Ovary (tissue), 10 donors: ENCODE measurements at places on chromosomes 7 and 10.
A peak's percentile ranks its signal among the peaks of the same experiment; 100 is the strongest.

DNA sequence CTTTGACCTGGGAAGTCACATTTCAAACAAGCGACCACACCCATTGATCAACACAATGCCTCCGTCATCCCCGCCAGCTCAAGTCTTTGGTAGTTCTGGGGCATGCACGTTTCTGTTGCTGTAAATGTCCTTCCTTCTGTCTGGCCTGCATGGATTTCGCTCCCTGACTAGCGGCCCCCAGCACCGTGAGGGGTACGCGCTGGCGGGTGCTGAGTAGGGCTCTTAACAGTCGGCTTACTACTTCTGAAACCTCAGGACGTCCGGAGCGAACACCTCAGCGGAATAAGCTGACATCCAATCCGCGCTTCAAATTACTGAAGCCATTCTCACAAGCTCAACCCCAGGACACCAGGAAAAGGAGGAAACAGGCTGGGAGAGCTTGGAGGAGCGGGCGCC lies 505 bp downstream of the NUDCD3 start:
- no peak for DNase-seq
- no peak overlapping the region for H3K27ac ChIP-seq
- peaks cover 11% of the 10 kb centered on the region for H3K4me1 ChIP-seq
- H3K4me3 ChIP-seq = peak overlapping the region; percentile 83

- no peak for DNase-seq
- H3K36me3 ChIP-seq = no peaks in the 10 kb centered on the region
- H3K27me3 ChIP-seq = peaks cover 2% of the 10 kb centered on the region
- H3K4me1 ChIP-seq = no peaks in the 10 kb centered on the region
- no peak overlapping the region for H3K4me3 ChIP-seq
- H3K27ac ChIP-seq = no peak overlapping the region
Measured at GRCh38 chr7:33351709-33352108, 222.3 kb downstream of the BBS9 start.

GRCh38 chr7:48176356-48176893 lies 5.2 kb downstream of the ABCA13 start:
- no peak for DNase-seq
- no peaks in the 10 kb centered on the region for H3K27me3 ChIP-seq
- no peak overlapping the region for H3K27ac ChIP-seq
- no peak overlapping the region for H3K4me3 ChIP-seq

DNA sequence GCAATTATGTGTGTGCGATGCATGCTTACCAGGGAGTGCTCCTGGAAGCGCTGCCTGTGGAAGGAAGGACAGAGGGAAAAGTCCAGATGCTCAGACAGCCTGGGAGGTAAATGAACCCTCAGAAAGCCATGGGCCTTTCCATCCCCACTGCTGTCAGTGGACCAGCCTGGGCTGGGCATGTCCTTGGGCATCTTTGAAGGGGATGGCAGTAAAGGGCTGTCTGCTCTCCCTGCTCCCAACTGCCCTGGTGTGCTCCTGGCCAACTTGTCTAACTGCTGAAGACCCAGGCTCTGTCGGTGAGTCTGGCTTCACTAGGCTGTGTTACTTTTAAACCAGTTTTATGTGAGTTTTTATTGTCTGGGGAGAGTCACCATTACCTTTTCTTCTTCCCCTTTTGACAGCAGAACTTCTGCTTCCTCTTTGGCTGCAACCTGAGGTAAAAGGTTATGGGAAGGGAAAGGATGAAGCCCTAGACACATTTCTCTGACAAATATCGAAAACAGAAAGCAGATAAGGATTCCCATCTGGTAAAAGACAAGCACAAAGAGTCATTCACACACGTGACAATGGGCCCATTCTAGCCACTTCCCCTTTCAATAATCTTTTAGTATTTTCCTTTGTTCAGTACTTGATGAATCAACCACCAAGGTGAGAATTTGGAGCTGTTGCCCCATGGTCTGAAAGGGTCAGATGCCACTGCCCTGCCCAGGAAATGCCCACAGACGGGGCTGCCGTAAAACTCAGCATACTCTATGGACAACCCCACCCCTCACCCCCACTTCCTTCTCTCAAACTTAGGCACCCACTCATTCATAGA lies 27.6 kb upstream of the PIK3AP1 start:
- DNase-seq = no peak
- H3K27ac ChIP-seq = no peak overlapping the region
- H3K4me1 ChIP-seq = no peaks in the 10 kb centered on the region

- no peak overlapping the region for H3K4me3 ChIP-seq
- no peaks in the 10 kb centered on the region for H3K36me3 ChIP-seq
- H3K27me3 ChIP-seq = no peaks in the 10 kb centered on the region
- DNase-seq = no peak
Measured at GRCh38 chr7:25926009-25926408, 226.0 kb upstream of the NFE2L3 start.

DNA sequence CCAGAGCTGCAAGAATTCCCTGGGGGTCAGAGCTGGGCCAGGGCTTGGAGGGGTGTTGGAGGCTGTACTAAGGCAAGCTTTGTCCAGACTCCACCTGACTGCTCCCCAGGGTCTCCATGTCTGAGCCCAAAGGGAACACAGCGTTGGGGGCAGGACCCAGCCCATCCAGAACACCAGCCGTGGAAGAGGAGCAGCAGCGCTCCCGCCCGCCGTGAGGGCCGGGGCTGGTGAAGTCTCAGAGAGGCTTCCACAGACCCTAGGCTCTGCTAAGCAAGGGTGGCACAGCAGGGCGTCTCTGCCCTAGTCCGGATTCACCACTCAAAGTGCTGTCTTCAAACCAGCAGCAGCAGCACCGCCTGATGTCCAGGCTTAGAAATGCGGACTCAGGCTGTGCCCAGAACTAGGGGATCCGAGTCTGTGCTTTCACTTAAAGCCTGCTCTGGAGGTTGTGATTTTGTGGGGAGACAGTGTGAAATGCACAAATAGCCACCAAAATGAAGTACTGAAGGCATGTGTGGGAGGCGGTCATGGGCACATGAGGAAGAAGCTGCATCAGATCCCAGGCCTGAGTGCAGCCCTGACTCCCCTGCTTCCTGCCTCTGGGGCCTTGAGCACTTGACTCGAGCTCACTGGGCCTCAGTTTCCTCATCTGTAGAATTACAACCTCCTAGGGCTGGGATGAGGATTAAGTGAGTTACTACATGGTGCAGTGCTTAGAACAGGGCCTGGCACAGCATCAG lies 16.6 kb upstream of the AQP1 start:
- H3K36me3 ChIP-seq = no peaks in the 10 kb centered on the region
- H3K27ac ChIP-seq = no peak overlapping the region
- H3K4me3 ChIP-seq = no peak overlapping the region

DNA sequence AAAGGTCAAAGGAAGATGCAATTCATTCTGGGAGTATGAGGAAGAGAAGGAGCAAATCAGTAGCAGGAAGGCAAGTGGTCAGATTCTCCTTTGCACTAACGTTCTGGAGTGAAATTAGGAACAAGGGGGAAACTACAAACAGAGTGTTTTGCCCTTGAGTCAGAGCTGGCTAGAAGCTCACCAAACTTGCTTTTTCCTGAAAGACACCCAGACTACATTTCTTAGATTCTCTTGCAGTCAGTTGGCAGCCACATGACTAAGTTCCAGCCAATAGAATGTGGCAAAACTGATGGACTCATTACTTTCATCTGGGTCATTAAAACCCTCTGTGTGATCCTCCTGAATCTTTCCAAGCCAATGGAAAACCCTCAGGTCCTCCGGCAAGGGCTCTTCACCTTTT lies 18.6 kb upstream of the DLX5 start:
- H3K4me1 ChIP-seq = no peaks in the 10 kb centered on the region
- H3K36me3 ChIP-seq = no peaks in the 10 kb centered on the region
- DNase-seq = no peak
- no peak overlapping the region for H3K4me3 ChIP-seq
- no peak overlapping the region for H3K27ac ChIP-seq
- H3K27me3 ChIP-seq = no peaks in the 10 kb centered on the region

GRCh38 chr7:44911911-44912310 lies 26.6 kb upstream of the PURB start:
- no peak overlapping the region for H3K27ac ChIP-seq
- no peaks in the 10 kb centered on the region for H3K36me3 ChIP-seq
- no peak overlapping the region for H3K4me3 ChIP-seq

DNA sequence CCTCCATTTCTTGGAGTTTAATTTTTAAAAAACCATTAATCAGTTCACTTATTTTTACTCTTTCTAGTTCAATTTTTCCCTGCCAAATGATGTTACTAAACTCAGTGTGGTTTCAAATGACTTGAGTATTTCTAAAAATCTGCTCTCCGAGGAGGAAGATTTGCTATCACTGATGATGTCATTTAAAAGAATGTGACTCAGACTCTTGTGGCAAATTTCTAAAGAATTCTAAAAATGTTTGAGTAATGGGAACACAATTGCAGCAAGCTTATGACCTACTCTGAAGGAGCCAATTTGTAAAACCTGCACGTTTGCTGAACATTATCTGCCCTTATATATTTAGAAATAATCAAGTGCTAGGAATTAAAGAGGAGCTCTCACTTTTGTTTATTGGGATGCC lies 88.6 kb downstream of the SPAG6 start:
- no peak overlapping the region for H3K27ac ChIP-seq
- H3K27me3 ChIP-seq = no peaks in the 10 kb centered on the region
- H3K4me3 ChIP-seq = no peak overlapping the region
- no peak for DNase-seq

DNA sequence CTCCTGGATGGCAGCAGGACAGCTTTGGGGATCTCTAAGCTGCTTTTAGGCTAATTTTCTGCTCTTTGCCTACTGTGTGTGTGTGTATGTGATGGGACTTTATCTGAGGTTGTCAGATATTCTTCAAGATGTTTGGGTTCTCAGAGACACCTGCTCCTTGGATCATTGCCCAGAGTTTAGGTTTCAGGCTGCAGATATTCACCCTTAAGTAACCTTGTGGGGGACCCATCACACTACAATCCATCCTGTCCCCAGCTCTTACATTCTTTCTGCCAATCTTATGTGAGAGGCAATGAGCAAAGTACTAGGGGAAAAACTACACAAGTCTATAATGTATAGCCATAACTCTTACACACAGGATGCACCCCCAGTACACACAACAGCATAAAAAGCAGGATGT lies 263.0 kb upstream of the ZWINT start:
- no peaks in the 10 kb centered on the region for H3K27me3 ChIP-seq
- peaks cover 2% of the 10 kb centered on the region for H3K4me1 ChIP-seq
- H3K36me3 ChIP-seq = no peaks in the 10 kb centered on the region
- H3K4me3 ChIP-seq = no peak overlapping the region
- H3K27ac ChIP-seq = no peak overlapping the region
- no peak for DNase-seq

- peak overlapping the region; percentile 44 for H3K4me3 ChIP-seq
- H3K27me3 ChIP-seq = no peaks in the 10 kb centered on the region
- peaks cover 8% of the 10 kb centered on the region for H3K4me1 ChIP-seq
- no peaks in the 10 kb centered on the region for H3K36me3 ChIP-seq
- peak overlapping the region; percentile 48 for H3K27ac ChIP-seq
Measured at GRCh38 chr10:3828404-3829155, 43.6 kb upstream of the KLF6 start.

DNA sequence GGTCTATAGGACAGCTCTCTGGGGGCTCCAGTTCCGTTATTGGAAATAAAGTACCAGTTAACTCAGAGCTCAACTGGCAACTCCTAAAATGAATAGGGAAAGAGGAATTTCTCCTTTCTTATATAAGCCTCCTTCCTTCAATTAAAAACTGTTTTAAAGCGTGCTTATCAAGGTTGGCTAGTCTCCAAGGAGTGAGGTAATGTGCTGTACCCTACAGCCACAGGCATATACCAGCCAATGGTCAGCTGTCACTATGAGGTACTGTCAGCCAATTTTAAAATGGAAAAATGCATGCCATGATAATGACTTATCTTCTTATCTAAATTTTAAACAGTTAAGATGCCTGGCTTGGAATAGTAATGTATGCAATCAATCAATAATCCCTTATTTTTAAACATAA lies 76.2 kb downstream of the PLCE1 start:
- H3K36me3 ChIP-seq = no peaks in the 10 kb centered on the region
- no peaks in the 10 kb centered on the region for H3K4me1 ChIP-seq
- no peaks in the 10 kb centered on the region for H3K27me3 ChIP-seq
- no peak overlapping the region for H3K4me3 ChIP-seq
- H3K27ac ChIP-seq = no peak overlapping the region
- no peak for DNase-seq

DNA sequence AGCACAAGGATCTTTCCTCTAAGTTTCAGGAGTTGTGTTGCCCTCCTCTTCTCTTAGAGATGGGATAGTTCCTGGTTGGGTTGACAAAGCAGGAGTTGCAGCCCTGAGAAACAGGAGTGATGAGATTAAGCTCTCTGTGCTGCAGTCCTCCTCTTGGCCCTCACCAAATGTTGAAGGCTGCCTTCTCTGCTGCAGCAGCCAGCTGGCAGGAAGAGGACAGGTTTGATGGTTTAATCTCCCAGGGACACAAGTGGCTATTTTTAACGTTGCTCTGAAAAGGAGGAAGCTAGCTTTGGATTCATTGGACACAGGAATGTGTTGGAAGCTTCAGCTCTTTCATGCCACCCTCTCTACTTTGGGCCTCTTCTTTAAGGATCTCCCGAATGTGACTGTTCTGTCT lies 9.4 kb downstream of the STRIP2 start:
- no peak overlapping the region for H3K4me3 ChIP-seq
- no peaks in the 10 kb centered on the region for H3K27me3 ChIP-seq
- no peak overlapping the region for H3K27ac ChIP-seq
- H3K4me1 ChIP-seq = no peaks in the 10 kb centered on the region
- DNase-seq = no peak

DNA sequence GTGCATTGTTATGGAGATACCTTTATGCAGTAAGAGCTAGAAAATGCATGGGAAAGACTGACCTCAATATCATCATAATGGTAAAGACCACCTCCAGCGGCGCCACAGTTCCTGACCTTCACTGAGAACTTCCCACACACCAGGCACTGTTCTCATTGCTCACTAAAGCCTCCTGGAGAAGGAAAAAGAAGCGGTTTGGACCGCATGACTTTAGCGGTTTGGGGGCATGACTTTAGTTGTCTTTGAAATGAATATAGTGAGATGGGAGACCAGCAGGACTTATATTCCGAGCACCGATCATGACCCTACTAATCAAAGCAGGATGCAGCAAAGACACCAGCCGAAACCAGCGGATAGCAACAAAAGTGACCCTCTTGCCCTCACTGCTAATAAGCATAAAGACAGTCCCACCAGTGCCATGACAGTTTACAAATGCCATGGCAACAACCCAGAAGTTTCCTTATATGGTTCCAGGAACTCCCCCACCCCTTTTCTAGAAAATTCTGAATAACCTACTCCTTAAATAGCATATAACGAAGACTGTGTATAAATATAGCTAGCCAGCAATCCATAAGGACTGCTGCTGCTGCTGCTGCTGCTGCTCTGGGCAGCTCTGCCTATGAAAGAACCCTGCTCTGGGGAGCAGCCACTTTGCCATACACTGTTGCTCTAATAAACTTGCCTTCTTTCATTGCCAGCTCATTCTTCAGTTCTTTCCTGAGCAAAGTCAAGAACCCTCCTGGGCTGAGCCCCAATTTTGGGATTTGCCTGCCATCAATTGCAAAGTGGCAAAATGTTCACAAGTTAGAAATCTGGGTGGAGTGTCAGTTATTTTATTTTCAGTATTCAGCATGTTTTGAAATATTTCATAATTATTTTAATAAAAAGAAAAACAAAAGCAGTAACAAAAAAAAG lies 694.1 kb downstream of the SUGCT start:
- no peak for DNase-seq
- H3K36me3 ChIP-seq = no peaks in the 10 kb centered on the region
- no peak overlapping the region for H3K4me3 ChIP-seq
- no peak overlapping the region for H3K27ac ChIP-seq
- no peaks in the 10 kb centered on the region for H3K4me1 ChIP-seq
- H3K27me3 ChIP-seq = no peaks in the 10 kb centered on the region
